ENCODE measurements at places on chromosomes 2 and 18. TPM values are rescaled to one million over a fixed set of nuclear protein-coding genes. Genes with fewer than 3 reads are reported as not detected.

- no peak for DNase-seq
Measured at GRCh38 chr2:108316033-108316432, 27.3 kb downstream of the SULT1C2 start.

DNA sequence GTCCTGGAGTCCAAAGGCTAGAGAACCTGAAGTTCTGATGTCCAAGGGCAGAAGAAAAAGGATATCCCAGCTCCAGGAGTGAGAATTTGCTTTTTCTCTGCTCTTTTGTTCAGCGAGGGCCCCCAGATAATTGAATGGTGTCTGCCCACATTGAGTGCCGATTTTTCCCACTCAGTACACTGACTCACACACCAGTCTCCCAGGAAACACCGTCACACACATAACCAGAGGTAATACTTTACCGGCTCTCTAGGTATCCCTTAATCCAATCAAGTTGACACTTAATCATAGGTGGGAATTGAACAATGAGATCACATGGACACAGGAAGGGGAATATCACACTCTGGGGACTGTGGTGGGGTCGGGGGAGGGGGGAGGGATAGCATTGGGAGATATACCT is 161.5 kb downstream of the WDR7 start:
- no peak for DNase-seq

- no peak for DNase-seq
Measured at GRCh38 chr2:169712791-169713227, 18.5 kb downstream of the PHOSPHO2 start.

DNA sequence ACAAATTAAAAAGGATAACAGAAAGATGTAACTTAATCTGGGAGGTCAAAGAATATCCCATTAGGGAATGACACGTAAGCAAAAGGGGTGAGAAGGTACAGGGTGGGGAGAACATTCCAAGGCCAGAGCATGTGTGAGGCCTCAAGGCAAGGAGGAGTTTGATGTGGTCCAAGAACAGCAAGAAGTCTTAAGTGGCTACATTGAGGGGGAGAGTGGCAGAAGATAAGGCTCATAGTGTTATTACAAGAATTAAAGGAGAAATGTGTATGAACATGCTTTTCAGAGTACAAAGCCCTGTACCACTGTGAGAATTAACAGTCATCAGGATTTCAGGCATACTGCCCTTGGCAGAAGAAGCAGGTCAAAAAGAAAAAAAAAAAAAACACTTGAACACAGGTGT is 174.4 kb upstream of the ERBB4 start:
- DNase-seq: peak; percentile 95

DNA sequence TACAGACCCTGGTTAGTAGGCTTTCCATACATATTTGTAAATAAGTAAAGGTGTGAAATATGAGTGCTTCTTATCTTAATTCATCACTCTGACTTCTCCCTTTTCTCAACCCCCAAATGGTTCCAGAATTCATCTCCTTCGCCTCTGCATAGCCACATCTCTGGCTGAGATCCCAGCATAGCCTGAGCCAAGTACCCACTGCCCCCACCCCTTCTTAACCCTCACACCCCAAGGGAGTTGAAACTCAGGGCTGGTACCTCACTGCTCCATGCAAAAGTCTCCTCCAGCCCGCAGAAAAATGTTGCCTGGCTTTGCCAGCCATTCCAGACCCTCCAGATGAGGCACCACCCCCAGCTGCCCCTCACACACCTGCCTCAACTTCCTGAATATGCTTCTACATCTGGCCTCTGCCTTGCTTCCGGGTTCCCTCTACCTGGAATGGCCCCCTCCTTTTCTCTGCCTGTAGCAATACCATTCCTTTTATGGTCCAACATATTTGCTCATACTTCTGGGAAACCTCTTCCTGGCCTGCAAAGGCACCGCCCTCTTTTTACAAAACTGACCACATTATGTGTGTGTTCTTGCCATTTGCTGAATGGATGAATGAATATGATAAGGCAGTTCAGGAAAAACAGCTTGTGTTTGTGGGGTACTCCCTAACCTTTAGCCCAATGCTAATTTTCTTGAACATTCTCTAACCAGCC is 112.8 kb downstream of the CELF4 start:
- peak; percentile 32 for DNase-seq

GRCh38 chr18:63590373-63590772 is 3.2 kb downstream of the SERPINB13 start:
- DNase-seq: no peak

GRCh38 chr2:30511122-30512083 is 64.4 kb downstream of the LCLAT1 start:
- no peak for DNase-seq

DNA sequence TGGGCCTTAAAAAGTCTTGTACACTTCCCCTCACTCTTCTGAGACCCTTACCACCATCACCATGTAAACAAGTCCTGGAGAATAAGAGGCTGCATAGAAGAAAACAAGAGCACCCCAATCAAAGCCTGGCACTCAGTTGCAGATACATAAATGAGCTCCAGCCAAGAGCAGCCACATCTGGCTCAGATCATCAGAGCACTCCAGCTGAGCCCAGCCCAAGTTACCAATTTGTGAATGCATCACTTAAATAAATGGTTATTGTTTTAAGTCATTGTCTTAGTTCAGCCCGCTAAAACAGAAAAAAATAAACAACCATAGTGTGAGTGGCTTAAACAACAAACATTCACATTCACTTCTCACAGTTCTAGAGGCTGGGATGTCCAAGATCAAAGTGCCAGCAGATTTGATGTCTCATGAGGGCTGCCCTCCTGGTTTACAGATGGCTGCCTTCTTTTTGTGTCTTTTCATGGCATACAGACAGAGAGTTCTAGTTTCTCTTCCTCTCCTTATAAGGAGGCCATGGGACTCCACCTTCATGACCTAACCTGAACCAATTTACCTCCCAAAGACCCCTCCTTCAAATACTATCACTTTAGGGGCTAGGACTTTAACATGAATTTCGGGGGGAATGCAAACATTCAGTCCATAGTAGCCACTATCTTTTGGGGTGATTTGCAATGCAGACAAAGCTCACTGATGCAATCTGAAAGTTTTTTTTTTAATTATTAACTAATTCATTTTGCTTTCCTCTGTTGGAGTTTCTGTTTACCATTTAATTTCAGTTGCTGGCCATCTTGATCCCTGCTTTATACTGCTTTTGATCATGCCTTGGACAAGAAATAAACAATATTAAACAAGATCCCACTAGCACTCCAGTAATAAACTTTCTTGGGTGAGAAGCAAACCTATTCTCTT is 187.5 kb upstream of the ACVR2A start:
- no peak for DNase-seq

- DNase-seq: no peak
Measured at GRCh38 chr2:17747684-17748452, 5.7 kb downstream of the SMC6 start.

DNA sequence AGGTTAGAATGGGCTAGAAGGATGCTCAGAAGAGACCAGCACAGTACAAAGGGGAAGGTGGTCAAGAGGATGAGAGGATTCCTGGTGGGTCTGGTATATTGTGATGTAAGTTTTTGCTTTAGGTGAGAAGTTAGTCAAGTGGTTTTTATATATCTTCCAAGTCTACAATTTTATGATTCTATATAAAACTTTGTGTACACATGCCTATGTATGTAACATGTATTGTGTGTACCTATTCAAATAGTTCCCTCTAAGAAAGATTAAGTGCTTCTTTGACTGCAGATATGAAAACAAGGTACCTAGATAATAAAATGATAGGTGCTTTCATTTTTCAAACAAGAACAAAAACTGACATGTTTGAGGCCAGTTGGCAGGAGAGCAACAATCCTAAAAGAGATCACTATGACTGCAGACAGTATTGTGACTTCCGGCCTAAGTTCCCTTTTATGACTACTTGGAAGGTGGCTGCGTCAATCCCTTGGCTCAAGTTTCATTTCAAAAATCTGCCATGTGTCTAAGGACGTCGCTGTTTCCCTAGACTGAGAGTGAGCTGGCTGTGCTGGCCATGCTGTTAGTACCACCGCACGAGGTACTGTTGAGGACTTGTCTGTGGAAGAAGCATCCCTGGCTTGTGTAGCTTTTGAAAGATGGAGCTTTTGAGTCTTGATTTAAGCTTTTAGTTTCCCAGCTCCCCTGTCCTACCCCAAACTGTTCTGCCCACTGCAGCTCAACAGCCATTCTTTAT is 123.1 kb downstream of the PRPF40A start:
- DNase-seq: no peak

TXNDC2 gene
- total RNA-seq: not detected

CCDC138 gene
- 9.0 TPM for total RNA-seq

GAL3ST2 gene
- not detected for total RNA-seq

CFAP210 gene
- not detected for total RNA-seq

ANKRD30B gene
- not detected for total RNA-seq

PMS1 gene
- total RNA-seq: 20.0 TPM
